T-helper 17 cell (primary cell): ENCODE measurements at places on chromosomes 5 and 9.

GRCh38 chr9:91047529-91047928 lies 245.9 kb downstream of the SYK start:
- H3K4me1 ChIP-seq, result peaks cover 14% of the 10 kb centered on the region
- no peak for DNase-seq

GRCh38 chr5:24477958-24478357 lies 166.8 kb downstream of the CDH10 start:
- H3K4me1 ChIP-seq, result no peaks in the 10 kb centered on the region
- no peak overlapping the region for H3K4me3 ChIP-seq
- no peak for DNase-seq
- H3K27me3 ChIP-seq, result no peaks in the 10 kb centered on the region
- H3K36me3 ChIP-seq, result no peaks in the 10 kb centered on the region
- no peak overlapping the region for H3K27ac ChIP-seq

DNA sequence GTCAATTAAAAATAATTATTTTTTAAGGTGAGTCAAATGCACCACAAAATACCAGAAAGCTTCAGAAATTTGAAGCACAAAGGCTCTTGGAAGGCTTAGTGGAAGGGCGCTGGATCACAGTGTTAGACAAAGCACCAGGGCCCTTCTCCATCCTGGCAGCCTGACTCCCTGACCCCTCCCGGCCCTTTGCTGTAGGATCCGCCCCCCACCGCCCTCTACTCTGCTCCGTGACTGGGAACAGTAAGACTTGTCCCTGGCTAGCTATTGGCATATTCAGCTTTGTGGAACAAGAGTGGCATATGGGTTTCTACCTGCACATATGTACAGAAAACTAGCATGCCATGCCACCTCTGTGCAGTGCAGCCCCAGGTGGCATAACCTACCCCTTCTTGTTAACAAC lies 222.1 kb downstream of the SYK start:
- no peak overlapping the region for H3K27ac ChIP-seq
- H3K36me3 ChIP-seq, result no peaks in the 10 kb centered on the region
- H3K4me1 ChIP-seq, result no peaks in the 10 kb centered on the region
- DNase-seq, result no peak
- no peak overlapping the region for H3K4me3 ChIP-seq

GRCh38 chr9:137694962-137695875 lies 76.4 kb downstream of the EHMT1 start:
- DNase-seq, result no peak
- no peaks in the 10 kb centered on the region for H3K27me3 ChIP-seq
- H3K36me3 ChIP-seq, result no peaks in the 10 kb centered on the region
- H3K27ac ChIP-seq, result peak overlapping the region; percentile 63
- H3K4me1 ChIP-seq, result peaks cover 40% of the 10 kb centered on the region

- no peaks in the 10 kb centered on the region for H3K27me3 ChIP-seq
- no peaks in the 10 kb centered on the region for H3K36me3 ChIP-seq
- DNase-seq, result no peak
Measured at GRCh38 chr9:111898331-111899096, 1.9 kb downstream of the UGCG start.

DNA sequence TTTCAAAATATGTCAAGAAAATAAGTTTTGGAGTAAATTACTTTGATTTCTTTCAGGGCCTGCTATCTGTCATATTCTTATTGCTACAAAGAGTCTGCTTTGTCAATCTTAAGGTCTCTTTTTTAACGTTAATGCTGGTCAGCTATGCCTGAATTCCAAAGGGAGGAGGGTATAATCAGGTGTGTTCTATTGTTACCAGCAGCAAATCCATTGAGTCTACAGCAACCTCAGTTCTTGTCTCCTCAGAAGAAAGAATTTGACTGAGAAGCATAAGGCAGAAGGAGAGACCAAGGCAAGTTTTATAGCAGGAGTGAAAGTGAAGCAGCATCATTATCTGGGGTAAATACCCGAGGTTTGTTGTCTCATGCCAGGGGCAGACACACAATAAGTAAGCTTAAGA lies 23.7 kb upstream of the MINAR2 start:
- no peak overlapping the region for H3K27ac ChIP-seq
- H3K36me3 ChIP-seq, result no peaks in the 10 kb centered on the region
- H3K4me3 ChIP-seq, result no peak overlapping the region
- no peak for DNase-seq
- H3K4me1 ChIP-seq, result no peaks in the 10 kb centered on the region
- H3K27me3 ChIP-seq, result no peaks in the 10 kb centered on the region
